Stomach (tissue), 19 donors: ENCODE measurements at places on chromosomes 2 and 18.

- no peak for DNase-seq
These were observed 464.1 kb downstream of the TNS1 start for GRCh38 chr2:217538719-217539118.

DNA sequence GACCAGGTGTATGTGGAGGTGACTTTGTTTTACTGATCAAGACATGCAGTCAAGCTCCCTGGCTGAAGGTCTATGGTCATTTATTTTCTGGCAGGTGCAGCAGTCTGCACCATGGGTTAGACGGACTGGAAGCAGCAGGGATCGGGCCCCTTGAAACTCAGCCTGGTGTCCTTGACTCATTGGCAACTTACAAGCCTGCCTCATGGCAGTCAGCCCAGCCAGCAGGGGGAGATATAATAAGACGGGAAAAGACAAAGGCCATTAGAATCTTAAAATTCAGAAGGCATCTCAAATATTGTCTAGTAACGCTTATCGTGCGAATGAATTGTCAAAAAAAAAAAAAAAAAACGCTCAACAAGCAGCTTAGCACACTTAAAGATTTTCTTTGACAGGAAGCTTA lies 308.2 kb downstream of the EN1 start:
- DNase-seq = peak; percentile 15

DNA sequence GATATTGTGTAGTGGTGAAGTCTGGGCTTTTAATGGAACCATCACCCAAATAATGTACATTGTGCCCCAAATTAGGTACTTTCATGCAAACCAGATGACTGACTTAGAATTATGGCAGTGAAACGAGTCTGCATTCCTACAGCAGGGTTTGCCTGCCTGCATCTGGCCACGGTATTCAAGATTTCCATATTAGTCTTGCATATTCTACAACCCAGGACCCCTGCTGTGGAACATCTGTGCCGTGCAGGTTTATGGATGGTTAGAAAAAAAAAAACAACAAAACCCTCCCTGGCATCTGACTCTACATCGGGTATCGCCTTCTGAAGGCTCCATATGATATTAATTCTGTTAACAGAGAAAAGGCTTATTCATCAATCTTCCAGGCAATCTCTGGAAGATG lies 394.8 kb downstream of the DCDC2C start:
- no peak for DNase-seq

GRCh38 chr2:219199470-219200211 lies 6.9 kb upstream of the ZFAND2B start:
- no peak for DNase-seq

GRCh38 chr2:172740856-172741255 lies 5.2 kb downstream of the RAPGEF4 start:
- no peak for DNase-seq

GRCh38 chr2:110720547-110720946 lies 11.8 kb upstream of the ACOXL start:
- DNase-seq = no peak

DNA sequence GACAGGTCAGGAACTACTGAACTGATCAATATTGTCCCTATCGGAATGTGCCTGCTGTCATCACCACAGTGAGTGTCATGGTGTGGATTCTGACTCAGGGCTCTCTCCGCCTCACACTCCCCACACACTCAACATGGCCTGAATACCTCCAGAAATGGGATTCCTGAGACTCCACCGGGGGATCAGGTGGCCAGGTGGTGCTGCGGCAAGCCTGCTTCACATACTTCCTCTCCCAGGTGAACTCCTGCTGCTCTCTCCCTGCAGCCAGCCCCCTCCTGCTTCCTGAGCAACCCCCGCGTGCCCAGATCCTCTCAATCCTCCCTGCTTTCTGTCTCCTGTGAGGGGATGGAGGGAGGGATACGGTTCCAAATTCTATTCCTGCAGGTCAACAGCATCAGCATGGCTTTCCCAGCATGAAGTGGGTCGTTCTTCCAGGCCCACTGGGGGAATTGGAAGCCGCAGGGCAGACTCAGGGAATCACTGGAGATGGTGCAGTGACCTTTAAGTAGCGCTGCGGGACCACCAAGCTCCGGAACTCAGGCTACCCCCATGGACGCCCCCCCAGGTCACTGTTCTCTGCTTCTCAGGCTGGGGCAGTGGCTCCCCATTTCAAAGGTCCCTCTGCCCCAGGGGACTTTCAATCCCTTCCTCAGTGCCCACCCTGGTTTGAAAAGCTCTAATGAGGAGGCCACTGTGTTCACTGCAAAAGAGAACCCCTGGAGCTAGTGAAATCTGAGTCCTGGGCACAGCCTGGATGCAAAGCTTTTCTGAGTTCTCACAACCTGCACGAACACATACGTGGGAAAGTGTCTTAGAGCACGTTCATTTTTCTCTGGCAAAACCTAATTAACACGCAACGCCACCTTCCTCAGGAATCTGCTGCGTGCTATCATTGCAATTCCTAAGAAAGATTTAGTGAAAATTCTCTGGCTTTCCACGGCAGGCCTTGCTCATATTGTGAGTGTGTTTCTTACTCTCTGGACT lies 168.4 kb downstream of the ZFP36L2 start:
- DNase-seq = no peak

DNA sequence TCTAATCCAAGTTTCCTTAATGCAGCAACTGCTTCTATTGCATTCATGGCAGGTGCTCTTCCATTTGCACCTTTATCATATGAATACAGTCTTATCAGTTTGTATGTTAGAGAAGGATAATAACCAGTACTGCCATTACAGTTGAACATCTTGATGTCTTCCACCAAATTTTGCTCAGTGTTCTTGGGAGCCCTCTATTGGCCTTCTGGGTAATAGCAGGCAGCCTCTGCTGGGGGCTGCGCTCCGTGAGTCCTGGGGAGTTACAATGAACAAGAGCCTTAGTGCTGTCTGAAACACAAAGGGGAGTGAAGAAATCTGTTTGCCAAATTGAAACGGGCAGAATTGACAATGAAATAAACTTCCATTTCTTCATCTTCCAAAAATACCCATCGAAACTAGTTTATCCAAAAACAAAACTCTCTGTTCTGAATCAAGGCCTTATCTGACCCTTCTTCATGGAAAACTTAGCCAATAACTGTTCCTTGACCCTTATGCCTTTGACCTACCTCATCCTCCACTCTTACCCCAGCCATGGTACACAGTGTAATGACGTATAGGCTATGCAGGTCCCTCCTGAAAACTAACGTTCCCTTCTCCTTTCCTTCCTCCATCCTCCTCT lies 79.9 kb downstream of the ALK start:
- no peak for DNase-seq

- peak; percentile 3 for DNase-seq
These were observed 41.7 kb downstream of the CYP20A1 start for GRCh38 chr2:203280428-203281064.

DNA sequence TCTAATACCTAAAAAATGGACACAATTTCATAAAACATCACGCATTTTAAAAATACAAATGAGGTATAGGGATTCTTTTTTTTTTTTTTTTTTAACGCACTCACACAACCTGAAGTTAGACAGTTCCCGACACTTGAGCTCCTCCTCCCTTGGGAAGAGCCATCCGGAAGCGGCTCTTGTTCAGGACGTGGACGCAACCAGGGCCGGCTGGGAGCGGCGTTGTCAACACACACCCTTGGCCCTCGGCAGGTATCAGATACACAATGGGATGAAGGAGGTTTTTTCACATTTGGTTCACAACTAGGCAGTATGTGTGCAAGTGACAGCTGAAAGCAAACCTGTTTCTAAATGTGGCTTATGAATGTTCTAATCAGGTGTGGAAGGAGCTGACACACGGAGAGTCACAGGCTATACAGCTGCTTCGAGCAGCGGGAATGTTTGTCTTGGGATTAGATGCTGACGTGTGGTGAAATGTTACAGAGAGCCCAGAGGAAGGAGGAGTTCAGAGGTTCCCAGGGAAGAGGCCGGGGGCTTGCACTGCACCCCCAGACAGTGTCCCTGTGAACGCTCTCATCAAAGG lies 111.1 kb downstream of the PXDN start:
- peak; percentile 35 for DNase-seq

GRCh38 chr2:49251766-49252165 lies 97.5 kb upstream of the FSHR start:
- DNase-seq = no peak

DNA sequence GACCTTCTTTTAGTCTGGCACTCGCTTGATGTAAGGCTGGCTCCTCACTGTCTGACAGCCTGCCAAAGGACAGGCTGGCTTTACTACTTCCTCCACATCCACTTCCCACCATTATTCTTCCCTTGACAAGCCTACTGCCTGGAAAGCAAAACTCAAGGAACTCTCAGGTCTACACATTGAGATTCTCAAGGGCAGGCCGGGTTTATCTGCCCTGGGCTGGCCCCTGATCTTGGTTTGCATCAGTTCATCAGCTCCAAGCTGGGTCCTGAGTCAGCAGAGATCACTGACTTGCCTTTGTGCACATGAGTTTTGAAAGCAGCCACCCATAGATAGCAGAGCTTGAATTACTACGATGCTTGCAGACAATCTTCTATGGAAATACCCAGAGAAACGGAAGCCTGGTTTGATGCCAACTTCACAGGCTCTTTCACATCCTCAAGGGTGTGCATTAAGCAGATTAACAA lies 53.9 kb downstream of the KCTD18 start:
- DNase-seq = peak; percentile 36

DNA sequence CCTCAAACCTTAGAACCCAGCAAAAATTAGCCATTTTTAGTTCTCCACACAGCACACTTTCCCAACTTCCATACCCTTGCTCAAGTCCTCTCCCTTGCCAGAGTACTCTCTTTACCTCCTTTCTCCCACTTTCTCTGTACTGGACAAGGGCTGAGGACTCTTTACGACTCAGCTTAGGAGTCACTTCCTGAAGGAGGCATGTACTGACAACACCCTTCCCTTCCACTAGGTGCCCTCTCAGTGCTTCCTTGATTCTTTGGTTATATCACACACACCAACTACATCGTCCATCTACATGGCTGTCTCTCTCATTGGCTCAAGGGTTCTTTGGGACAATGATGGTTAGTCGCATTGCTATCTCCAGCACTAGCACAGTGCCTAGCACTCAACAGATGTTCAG lies 5.2 kb upstream of the C18orf63 start:
- DNase-seq = peak; percentile 33

- DNase-seq = peak; percentile 64
These were observed 7.2 kb downstream of the SLC66A2 start for GRCh38 chr18:79944126-79944731.

DNA sequence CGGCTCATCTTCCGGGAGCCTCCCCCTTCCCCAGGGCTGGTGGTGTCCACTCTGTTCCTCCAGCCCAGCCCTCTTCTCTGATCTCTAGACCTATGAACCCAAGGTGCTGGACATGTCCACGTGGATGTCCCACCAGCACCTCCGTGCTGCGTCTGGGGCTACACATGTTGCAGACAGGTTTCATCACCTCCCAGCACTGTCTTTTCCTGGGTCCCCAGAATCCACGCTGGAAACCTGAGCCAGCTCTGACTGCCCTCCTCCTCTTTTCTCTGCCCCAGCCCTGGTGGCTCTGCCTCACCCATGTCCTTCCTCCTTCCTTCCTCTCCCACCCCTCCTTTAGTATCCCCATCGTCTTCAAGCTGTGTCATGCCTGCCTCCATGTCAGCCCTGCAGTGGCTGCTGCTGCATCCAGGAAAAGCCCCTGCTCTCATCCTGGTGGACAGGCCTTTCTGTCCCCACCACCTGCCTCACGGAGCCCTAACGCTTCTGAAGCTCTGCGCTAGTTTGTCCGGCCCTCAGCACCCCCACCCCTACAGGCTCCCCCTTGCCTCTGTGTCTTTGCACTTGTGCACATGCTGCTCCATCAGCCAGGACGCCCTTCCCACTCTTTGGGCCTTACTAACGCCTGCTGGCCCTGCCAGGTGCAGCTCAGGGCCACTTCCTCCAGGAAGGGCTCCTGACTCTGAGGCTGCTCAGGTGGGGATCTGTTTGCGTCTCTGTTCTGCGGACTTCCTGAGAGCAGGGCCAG lies 105.9 kb downstream of the DYSF start:
- DNase-seq = no peak
